ENCODE measurements at places on chromosomes 11 and 22.

- DNase-seq, result peak; percentile 13
Observed at GRCh38 chr22:23233084-23233531, 52.8 kb downstream of the BCR start.

DNA sequence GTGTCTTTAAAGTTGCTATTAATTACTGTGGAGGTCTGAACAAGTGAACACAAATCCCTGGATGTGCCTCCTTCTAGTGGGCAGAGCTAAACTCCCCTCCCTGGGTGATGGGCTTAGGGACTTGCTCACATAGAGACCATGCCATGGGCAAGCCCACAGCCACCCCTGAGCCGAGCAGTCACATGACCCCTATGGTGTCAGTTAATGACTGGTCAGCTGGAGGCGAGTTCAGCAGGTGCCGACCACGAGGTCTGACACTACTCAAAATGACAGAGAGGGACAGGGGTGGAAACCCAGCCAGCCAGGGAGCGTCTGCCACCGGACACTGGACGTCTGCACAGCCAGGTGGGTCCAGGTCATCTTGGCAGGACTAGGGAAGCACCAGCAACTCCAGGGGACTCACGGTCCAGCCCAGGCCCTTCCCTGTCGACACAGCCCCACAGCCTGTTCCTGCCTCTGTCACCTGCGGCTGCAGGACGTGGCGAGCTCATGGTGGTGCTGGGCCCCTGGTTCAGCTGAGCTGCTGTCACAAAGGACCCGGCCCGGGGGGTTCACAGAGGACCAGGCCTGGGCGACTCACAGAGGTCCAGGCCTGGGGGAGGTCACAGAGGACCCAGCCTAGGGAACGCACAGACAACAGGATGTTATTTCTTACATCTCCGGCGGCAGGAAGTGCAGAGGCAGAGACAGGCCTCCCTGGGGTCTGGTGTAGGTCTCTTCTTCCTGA lies 135.0 kb downstream of the BRD1 start:
- no peak for DNase-seq

GRCh38 chr11:61919705-61920631 lies 2.6 kb upstream of the RAB3IL1 start:
- DNase-seq, result no peak

DNA sequence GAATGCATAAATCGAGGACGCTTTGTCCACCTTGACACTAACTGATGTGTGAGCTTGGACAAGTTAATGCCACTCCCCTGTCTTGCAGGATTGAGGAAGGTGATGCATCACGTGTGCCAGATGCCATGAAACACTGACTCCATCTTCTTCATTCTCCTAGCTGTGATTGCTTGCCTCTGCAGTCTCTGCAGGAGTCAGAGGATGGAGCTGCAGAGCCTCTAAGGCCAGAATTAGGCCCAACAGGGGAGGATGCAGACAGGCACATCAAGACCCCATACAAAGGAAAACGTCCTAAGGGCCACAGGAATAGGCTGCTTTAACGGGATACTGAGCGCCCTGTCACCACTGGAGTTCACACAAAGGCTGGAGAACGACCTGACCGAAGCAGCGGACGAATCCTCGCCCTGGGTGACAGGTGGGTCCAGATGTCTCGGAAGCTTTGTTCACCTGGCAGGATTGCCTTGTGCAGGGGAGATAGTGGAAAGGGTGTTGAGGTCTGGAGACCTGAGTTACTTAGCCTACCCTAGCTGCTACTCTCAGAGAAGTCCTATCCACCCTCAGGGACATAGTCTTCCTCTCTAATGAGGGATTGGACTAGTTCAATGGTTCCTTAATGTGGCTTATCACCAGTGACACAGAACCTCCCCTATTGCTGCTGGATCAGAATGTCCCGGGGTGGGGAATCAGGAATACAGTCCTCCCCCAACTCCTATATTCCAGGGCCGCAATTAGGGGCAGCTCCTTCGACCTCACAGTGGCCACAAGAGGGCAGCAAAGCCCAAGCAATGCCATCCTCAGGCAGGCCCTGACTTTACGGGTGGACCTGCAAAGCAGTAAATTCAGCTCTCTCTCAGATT lies 32.4 kb downstream of the DBX1 start:
- DNase-seq, result peak; percentile 91

GRCh38 chr11:9838961-9839360 lies 175.1 kb downstream of the SWAP70 start:
- DNase-seq, result no peak

DNA sequence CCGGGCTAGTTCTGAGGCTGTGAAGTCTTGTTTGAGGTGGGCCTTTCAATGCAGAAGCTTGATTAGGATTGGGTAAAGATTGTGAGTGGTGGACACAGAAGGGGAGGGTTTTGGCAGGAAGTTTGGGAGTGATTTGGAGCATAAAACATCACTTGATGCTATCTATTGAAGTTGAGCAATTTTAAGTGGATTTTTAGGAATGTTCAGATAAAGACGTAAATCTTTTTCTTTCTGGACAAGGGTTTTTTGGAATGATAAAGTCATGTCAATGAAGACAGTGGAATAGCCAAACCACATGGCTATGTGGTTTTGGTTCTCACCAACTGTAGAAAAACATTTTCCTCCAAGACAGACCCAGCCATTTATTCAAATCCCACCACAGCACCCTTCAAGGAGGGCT lies 111.2 kb upstream of the SNX19 start:
- no peak for DNase-seq

DNA sequence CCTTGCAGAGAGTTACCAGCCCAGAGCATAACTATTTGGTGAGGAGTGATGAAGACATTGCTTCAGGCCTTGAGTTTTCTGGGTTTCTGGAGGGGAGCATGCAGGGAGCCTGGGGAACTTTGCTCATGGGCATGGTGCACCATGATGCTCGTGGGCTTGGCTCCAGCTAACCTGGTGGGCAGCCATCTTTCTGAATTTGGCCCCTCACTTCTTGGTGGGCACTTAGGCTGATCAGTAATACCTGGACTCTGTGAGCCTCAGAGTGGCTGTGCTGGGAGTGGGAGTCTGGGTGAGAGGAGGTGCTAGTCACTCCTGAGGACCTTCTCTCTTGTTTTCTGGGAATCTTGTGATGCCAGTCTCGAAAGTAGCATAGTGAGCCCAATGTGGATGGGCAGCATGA lies 30.6 kb downstream of the AMPD3 start:
- no peak for DNase-seq

DNA sequence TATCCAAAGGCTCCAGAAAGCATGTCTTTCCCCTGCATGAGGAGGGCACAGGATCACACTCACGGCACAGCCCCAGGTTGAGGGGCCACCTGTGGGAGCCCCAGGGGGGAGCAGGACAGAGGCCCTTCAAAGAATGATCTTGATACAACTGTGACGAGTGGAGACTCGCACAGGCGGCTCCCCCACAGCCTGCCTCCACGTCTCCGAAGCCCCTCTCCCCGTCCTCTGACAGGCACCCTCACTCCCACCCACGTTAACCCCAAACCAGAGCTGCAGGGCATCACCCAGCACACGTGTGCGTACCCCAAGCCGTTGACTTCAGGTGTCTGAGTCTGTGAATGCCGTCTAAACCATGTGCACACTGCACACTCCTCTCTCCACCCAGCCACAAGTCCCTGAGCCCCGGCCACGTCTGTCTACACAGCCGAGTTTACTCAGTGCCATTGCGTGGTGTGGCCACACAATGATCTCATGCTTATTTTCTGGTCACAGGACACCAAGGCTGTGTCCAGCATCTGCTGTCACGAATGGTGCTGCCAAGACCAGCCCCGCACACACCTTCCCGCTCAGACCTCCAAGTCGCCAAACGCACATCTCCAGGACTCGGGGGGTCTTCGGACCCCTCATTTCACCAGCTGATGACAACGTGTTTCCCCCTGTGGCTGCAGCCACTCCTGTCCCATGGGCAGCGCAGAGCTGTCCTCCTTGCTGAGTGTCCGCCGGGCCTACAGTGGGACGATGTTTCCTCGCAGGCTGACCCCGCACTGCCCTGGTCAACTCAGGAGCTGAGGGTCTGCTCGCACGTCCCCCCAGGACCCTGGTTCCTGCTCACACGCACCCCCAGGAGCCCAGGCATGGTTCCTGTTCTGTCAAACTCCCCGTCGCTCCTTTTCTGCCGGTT lies 251.2 kb downstream of the BRD1 start:
- DNase-seq, result no peak

DNA sequence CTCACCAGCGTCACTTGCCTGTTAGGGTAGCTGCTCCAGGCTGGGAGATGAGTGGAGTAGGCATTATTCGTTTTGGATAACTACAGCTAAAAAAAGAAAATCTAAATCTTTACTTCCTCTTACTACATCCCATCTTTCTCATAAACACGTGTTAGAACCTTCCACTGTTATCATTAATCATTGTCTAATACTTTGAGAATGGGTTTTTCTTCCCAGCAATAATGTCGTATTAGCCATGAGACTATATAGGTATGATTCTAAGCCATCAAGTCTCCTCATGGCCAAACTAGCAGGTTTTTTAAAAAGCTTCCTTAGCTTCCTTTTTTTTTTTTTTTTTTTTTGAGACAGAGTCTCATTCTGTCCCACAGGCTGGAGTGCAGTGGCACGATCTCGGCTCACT lies 3.9 kb upstream of the TEF start:
- DNase-seq, result no peak

DNA sequence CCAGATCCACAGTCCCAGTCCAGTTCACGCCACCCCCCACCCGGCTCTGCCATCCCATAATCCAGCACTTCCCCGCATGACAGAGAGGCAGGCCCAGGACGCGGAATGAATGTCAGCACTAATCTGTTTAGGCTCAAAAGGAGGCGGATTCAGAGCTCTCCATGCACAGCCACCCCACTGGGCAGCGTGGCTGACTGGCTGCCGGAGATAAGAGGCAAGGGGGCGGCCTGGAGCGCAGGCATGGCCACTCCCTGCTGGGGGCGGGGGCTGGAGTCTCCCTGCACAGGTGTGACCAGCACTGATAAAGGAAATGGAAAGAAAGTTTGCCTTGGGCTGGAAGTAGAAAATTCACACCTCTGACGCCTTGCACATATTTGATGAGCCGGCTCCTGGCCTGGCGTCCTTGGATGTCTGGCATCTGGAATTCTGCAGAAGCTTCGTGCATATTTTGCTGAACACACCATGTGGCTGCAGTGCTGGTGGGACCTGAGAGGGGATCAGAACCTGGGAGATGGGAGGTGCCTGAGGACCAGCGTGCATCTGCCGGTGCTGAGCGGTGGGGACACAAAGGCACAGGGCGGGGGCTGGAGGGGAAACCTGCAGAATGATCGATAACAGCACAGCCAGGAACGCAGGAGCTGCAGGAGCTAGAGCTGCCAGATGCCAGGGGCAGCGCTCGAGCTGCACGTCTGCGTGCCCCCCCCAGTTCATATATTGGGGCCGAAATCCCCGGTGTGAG lies 344.4 kb downstream of the CTTN start:
- peak; percentile 26 for DNase-seq

DNA sequence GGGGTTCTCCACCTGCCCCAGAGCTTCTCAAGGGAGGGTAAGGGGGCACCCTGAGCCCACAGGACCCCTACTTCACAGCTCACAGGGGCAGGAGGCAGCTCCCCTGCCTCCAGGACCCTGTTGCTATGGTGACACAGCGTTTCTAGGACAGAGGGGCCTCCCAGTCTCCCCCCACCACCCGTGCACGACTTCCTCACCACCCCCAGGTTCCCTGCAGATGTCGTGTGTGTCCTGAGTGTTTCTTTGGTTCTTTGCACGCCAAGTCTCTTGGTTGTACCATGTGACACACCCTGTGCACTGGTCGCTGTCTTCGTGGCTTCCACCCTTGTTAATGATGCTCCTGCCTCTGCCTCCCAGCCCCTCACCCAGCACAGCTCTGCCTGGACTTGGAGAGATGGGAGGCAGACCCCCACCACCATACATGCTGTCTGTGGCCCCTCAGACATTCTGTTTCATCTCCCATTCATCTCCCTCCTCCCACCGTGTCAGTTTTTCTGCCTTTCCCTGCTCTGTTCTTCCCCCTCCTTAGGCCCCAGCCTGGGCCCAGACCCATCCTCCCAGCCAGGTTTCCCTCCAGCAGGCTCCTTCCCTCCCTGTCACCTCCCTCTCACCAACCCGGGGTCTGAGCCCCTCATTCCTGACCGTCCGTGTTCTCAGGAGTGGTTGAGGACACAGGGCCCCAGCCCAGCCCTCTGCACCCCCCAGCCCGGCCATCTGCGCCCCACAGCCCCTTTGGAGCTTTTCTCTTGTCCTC lies 24.5 kb upstream of the RAB1B start:
- DNase-seq, result no peak

Data from endothelial cell (in vitro differentiated cells).